ENCODE measurements at places on chromosomes 1 and 21.
A peak's percentile ranks its signal among the peaks of the same experiment; 100 is the strongest.

DNA sequence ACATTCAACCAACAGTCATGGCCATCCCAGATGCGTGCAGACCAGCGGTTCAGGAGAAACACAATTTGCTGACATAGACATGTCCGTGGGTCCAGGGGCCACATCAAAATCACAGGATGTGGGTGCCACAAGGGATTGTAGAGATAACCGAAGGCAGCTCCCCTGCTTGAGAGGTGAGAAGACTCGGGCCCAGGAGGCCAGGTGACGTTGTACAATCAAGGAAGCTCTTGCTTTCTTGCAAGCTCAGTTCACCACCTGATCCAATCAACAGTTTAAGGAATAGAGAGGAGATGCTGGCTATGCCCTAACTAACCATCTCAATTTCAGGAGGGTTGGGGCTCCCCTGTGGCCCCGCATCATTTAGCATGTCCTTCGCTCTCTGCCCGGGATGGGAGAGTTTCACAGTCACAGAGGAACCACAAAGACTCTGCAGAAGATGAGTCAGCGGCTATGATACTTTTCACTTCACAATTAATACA, 19.5 kb downstream of the UBASH3A start:
- peak; percentile 32 for DNase-seq
- peaks cover 66% of the 10 kb centered on the region for H3K36me3 ChIP-seq
- peak overlapping the region; percentile 81 for H3K4me3 ChIP-seq
- peak overlapping the region; percentile 81 for H3K27ac ChIP-seq
- peaks cover 87% of the 10 kb centered on the region for H3K4me1 ChIP-seq
- H3K27me3 ChIP-seq = no peaks in the 10 kb centered on the region

DNA sequence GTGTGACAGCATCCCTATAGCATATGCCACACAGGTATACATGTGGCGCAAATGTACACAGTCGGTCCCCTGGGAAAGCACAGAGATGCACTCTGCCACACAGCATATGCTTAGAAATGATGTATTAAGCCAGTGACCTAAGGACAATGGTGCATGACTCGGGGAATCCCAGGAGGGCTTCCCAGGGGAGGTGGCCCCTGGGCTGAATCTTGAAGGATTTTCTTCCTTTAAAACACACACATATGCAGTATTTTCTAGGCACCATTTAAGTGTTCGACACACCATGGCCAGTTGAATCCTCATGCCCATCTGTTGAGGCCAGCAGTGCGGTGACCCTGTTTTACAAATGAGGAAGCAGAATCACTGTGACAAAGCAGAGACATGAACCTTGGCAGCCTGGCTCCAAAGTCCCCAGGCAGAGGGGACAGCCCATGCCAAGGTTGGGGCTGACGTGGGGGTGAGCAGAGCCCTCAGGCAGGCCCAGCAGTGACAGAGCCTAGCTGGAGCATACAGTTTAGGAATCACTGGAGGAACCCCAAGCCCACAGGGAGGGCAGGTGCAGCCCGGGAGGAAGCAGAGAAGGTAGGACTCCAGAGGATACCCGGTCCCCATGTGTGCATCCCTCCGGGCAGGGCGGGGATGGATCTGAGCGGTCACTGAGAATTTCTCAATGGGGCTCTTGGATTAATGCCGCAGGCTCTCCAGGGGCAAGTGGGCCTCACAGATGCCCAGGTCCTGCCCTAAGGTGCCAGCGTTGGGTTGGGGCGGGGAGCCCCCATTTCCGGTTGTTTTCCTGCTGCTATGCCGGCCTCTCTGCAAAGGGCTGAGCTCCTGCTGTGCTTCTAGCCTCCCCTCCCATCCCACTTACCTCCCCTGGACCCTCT, 28.4 kb downstream of the WNT3A start:
- H3K4me3 ChIP-seq = no peak overlapping the region
- H3K27ac ChIP-seq = no peak overlapping the region
- H3K27me3 ChIP-seq = peaks cover 65% of the 10 kb centered on the region
- DNase-seq = no peak

DNA sequence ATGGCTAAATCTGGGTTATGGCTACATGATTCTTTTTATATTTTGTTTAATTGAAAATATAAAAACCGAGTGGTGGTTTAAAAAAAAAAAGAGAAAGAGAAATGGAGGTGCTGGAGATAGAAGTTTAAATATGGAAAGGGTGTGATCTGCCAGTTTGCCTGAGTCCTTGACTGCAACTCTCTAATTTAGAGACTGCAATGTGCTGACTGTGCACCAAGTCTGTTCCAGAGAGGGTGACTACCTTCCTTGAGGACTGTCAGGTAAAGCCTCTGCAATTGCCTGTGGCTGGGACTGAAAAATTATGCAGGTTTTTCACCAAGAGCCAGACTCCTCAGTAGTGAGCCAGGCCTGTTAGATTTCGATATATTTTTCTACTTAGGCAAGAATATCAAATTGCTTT, 1326.3 kb downstream of the BRINP3 start:
- DNase-seq = no peak
- H3K4me3 ChIP-seq = no peak overlapping the region
- H3K4me1 ChIP-seq = no peaks in the 10 kb centered on the region
- H3K36me3 ChIP-seq = no peaks in the 10 kb centered on the region
- no peak overlapping the region for H3K27ac ChIP-seq

GRCh38 chr1:21335088-21335691, 44.9 kb upstream of the ECE1 start:
- H3K4me1 ChIP-seq = peaks cover 63% of the 10 kb centered on the region
- no peaks in the 10 kb centered on the region for H3K27me3 ChIP-seq
- peak overlapping the region; percentile 84 for H3K27ac ChIP-seq
- H3K36me3 ChIP-seq = peaks cover 13% of the 10 kb centered on the region
- no peak for DNase-seq

- H3K36me3 ChIP-seq = no peaks in the 10 kb centered on the region
- H3K27ac ChIP-seq = no peak within 1 kb of the TSS
- peaks cover 57% of the 10 kb centered on the region for H3K27me3 ChIP-seq
- no peak for DNase-seq
Observed at GRCh38 chr1:242524571-242525359, at the start of gene PLD5. TSS of gene PLD5 (minus strand) at chr1:242524697.

DNA sequence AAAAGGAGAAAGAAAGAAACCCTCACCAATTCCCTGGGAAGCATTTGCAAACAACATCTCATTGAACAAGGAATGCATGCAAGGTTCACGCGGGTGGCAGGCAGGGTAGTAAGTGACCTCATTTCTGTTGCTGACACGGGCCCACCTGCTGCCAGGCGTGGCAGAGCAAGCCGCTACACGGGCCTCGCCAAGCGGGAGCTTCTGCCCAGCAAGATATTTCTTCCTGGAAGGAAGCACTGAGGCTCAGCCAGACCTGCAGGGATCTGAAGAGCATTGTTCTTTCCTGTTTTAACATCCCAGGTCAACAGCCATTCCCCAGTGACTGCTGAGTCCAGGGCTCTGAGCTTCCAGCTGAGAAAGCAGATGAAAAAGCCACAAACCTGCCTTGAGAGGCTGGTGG, 91.9 kb upstream of the IGSF21 start:
- no peak for DNase-seq
- no peaks in the 10 kb centered on the region for H3K36me3 ChIP-seq
- H3K27ac ChIP-seq = no peak overlapping the region
- no peak overlapping the region for H3K4me3 ChIP-seq

- no peak overlapping the region for H3K4me3 ChIP-seq
- no peaks in the 10 kb centered on the region for H3K36me3 ChIP-seq
- H3K27me3 ChIP-seq = peaks cover 14% of the 10 kb centered on the region
- H3K27ac ChIP-seq = no peak overlapping the region
- H3K4me1 ChIP-seq = no peaks in the 10 kb centered on the region
Observed at GRCh38 chr1:213572912-213573647, 414.7 kb upstream of the PROX1 start.

DNA sequence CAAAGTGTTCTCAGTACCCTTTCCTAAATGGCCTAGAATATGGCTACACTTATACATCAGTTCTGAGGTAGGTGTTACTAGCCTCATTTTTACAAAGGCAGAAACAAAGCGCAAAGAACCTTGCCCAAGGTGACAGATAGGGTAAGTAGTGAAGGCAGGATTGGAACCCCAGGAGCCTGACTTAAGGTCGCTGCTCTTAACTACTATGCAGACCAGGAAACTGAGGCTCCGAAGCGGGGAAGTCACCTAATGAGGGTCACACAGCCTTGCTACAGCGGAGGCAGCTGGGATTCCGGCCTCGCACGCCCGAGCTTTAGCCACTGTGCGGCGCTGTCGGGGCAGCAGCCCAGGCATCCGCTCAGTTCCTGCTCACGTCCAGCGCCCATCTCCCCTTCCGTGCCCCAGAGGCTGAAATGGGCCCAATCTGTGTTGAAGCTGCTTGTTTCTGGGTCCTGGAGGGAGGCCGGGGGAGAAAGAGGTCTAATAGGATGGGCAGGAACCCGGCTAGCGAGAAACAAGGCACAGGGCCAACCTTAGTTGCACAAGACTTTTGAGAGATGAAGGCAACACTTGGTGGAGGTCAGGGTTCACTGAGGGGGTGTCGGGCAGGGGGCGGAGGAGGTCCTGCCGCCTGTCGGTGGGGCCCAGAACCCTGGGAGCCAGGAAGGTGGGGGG, 1.4 kb upstream of the FOXD2 start:
- peak; percentile 67 for DNase-seq
- no peaks in the 10 kb centered on the region for H3K27me3 ChIP-seq
- H3K4me3 ChIP-seq = peak overlapping the region; percentile 90
- peak overlapping the region; percentile 66 for H3K27ac ChIP-seq
- peaks cover 15% of the 10 kb centered on the region for H3K36me3 ChIP-seq

GRCh38 chr1:84776639-84777038, 86.4 kb upstream of the SSX2IP start:
- H3K27ac ChIP-seq = no peak overlapping the region
- no peaks in the 10 kb centered on the region for H3K27me3 ChIP-seq
- H3K4me3 ChIP-seq = no peak overlapping the region
- no peaks in the 10 kb centered on the region for H3K36me3 ChIP-seq
- DNase-seq = no peak

DNA sequence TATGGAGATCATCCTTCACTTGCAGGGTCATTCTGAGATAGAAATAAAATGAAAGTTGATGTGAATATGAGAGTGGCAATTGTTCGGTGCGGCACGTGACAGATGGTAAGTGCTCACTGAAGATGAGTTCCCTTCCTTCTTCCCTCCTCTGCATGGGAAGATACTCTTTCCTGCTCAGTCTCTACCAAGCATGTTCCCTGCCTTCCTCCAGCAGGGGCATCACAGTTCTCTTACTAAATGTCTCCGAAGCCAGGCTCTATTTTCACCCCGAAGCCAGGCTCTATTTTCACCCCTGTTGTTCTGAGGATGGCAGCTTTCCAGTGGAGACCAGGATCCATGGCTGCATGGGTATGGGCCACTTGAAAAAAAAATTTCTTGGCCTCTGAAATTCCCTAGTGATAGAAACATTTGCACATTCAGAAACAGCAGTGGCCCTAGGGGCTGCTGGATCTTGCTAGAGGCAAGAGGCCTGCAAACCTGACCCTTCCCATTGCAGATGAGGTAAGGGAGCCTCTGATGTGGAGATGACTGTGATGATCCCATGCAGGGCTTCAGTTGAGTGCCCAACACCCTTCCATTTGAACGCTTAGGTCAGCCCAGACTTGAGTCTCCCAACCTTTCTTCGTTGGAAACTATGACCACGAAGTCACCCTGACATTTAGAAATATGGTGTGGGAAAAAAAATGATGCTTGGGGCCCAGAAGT, 123.7 kb upstream of the HMGB4 start:
- H3K4me3 ChIP-seq = no peak overlapping the region
- H3K4me1 ChIP-seq = no peaks in the 10 kb centered on the region
- H3K36me3 ChIP-seq = no peaks in the 10 kb centered on the region
- no peak overlapping the region for H3K27ac ChIP-seq

GRCh38 chr1:64000021-64000420, 203.4 kb upstream of the UBE2U start:
- no peaks in the 10 kb centered on the region for H3K36me3 ChIP-seq
- no peak for DNase-seq
- peaks cover 10% of the 10 kb centered on the region for H3K27me3 ChIP-seq
- no peak overlapping the region for H3K4me3 ChIP-seq

GRCh38 chr21:34519016-34519415, 7.0 kb upstream of the KCNE1 start:
- no peaks in the 10 kb centered on the region for H3K27me3 ChIP-seq
- DNase-seq = no peak
- H3K36me3 ChIP-seq = peaks cover 2% of the 10 kb centered on the region
- H3K27ac ChIP-seq = no peak overlapping the region
- no peak overlapping the region for H3K4me3 ChIP-seq
- peaks cover 6% of the 10 kb centered on the region for H3K4me1 ChIP-seq
